Right lobe of liver (tissue), 6 donors: ENCODE measurements at places on chromosomes 5 and 9.

GRCh38 chr5:66807743-66808142, 211.6 kb downstream of the MAST4 start:
- DNase-seq, result no peak

DNA sequence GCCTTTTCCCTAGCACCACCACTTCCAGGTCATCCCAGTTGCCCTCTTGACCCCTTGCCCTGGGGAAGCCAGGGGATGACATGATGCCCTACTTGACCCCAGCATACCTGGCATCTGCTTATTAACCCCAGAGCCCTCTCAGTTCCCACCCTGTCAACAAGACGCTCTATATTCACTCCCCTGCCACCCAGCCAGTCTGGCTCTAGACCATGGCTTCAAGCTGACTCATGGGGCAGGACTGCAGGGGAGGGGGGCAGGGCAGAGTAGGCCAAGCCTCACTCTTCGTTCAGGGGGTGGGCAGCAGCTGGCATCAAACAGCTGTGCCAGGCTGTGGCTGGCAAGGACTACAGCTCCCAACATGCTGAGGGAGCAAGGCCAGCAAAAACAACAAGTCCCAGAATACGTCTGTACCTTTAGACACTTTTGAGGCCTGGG, 5.3 kb downstream of the ATOSB start:
- DNase-seq, result no peak

GRCh38 chr9:16386007-16386826, 484.3 kb downstream of the BNC2 start:
- no peak for DNase-seq

DNA sequence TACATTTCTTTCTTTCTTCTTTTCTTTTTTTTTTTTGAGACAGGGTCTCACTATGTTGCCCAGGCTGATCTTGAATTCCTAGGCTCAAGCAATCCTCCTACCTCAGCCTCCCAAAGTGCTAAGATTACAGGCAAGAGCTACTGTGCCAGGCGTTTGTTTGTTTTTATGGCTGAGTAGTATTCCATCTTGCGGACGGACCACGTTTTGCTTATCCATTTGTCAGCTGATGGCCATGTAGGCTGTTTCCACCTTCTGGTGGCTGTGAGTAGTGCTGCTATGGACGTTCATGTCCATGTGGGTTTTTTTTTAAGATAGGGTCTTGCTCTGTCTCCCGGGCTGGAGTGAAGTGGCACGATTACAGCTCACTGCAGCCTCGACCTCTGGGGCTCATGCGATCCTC, 2.5 kb downstream of the DOK3 start:
- DNase-seq, result no peak

DNA sequence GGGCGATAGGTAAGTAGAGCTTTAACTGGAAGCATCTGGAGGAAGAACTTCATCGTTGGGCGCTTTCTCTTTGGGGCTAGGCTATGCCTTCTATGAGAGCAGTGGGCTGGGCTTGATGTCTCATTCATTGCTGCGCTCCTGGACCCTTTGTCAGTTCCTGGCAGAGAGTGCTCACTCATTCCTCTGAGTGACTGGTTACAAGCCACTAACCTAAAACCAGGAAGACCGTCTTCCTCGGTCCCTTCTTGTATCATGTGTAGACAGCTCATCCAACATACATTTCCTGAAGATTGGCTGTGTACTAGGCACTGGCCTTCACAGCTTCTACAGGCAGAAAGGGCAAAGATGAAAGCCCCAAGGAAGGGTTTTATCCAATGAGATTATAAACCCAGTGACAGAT, 6.4 kb downstream of the SWI5 start:
- no peak for DNase-seq

GRCh38 chr9:12166518-12166917, 526.7 kb upstream of the TYRP1 start:
- DNase-seq, result no peak
